ENCODE measurements at places on chromosomes 7 and 10. TPM values are rescaled to one million over a fixed set of nuclear protein-coding genes. Genes with fewer than 3 reads are reported as not detected.

DNA sequence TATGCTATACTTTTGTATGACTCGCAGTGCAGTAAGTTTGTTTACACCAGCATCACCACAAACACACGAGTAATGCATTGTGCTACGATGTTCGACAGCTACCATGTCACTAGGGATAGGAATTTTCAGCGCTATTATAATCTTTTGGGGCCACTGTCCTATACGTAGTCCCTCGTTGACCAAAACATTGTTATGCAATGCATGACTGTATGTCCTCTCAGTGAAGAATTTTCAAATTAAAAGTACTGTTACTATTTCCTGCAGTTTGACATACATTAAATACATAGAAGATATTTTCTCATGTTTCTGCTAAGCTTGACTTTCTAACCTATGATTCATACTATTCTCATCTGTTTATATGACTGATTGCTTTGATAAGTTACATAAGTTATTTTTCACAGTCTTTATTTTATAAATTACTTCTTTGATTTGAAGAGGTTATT is 203.6 kb downstream of the VTI1A start:
- peaks cover 8% of the 10 kb centered on the region for H3K4me1 ChIP-seq

Gene IMMP2L
- total RNA-seq, result 15.6 TPM

DNA sequence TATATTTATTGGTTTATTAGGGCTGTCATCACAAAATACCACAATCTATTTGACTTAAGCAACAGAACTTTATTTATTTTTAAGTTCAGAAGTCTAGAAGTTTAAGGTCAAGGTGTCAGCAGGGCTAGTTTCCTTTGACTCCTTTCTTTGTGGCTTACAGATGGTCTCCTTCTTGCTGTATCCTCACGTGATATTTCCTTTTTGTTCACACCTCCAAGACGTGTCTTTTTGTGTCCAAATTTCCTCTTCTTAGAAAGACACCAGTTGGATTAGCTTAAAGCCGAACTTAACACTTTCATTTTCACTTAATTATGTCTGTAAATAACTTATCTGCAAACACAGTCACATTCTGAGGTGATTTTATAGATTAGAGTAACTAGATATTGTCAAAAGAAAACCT is 631.4 kb upstream of the POT1 start:
- no peak overlapping the region for H3K27ac ChIP-seq
- H3K4me3 ChIP-seq, result no peak overlapping the region
- no peaks in the 10 kb centered on the region for H3K27me3 ChIP-seq
- DNase-seq, result no peak
- peaks cover 19% of the 10 kb centered on the region for H3K4me1 ChIP-seq
- no peaks in the 10 kb centered on the region for H3K36me3 ChIP-seq

Gene CARD11
- not detected for total RNA-seq

DNA sequence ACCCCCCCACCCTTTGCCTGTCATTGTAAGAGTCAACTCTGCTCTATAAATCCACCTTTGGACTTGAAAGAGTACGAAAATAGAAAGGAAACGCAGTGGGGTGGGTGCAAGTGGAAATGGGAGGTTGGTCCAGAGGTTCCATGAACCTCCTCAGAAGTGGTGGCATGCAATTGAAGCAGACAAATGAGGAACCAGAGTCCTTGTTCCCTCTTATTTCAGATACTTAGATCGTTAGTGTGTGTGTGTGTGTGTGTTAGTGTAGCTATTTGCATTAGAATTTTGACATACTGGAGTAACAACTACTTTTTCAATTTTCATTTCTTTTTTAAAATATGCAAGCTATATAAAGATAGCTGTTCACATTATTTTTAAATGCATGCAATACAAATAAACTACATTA is 18.1 kb upstream of the TFAM start:
- H3K4me1 ChIP-seq, result peaks cover 2% of the 10 kb centered on the region
- DNase-seq, result no peak
- no peak overlapping the region for H3K4me3 ChIP-seq
- H3K36me3 ChIP-seq, result peaks cover 24% of the 10 kb centered on the region
- H3K27ac ChIP-seq, result no peak overlapping the region
- no peaks in the 10 kb centered on the region for H3K27me3 ChIP-seq

- no peaks in the 10 kb centered on the region for H3K4me1 ChIP-seq
- no peaks in the 10 kb centered on the region for H3K27me3 ChIP-seq
- no peak overlapping the region for H3K4me3 ChIP-seq
Observed at GRCh38 chr10:85604884-85605283, 761.7 kb downstream of the GRID1 start.

Measured in osteocyte (in vitro differentiated cells).